Thyroid gland (tissue), 4 donors: ENCODE measurements at places on chromosomes 7 and 10. TPM values are rescaled to one million over a fixed set of nuclear protein-coding genes. Genes with fewer than 3 reads are reported as not detected.

PAPOLB gene
- total RNA-seq, result 0.22 TPM

CLDN15 gene
- 5.6 TPM for total RNA-seq

DNA sequence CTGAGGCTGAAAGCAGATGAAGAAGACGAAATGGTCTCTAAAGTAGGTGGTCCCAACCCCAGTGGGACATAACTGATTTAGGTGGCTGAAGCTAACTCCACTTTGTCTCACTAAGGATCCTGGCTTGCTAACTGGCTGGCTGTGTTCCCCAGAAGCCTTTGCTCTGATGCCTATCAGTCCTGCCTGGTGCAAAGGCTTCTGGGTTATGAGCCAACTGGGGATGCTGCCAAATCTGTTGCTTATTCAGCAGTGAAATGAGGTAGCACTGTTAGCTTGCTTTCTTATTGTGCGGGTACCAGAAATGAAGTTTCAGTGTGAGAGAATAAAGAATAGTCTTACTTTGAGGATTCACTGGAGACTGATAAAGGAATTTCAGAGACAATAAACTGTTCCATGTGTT is 18.1 kb downstream of the PRKG1 start:
- H3K36me3 ChIP-seq, result no peaks in the 10 kb centered on the region
- H3K27me3 ChIP-seq, result no peaks in the 10 kb centered on the region
- H3K4me1 ChIP-seq, result peaks cover 30% of the 10 kb centered on the region
- H3K4me3 ChIP-seq, result no peak overlapping the region
- H3K27ac ChIP-seq, result peak overlapping the region; percentile 38
- peak; percentile 91 for DNase-seq

- DNase-seq, result no peak
- no peak overlapping the region for H3K27ac ChIP-seq
- no peaks in the 10 kb centered on the region for H3K4me1 ChIP-seq
- H3K4me3 ChIP-seq, result no peak overlapping the region
Measured at GRCh38 chr10:34193931-34194626, 621.0 kb downstream of the PARD3 start.

DNA sequence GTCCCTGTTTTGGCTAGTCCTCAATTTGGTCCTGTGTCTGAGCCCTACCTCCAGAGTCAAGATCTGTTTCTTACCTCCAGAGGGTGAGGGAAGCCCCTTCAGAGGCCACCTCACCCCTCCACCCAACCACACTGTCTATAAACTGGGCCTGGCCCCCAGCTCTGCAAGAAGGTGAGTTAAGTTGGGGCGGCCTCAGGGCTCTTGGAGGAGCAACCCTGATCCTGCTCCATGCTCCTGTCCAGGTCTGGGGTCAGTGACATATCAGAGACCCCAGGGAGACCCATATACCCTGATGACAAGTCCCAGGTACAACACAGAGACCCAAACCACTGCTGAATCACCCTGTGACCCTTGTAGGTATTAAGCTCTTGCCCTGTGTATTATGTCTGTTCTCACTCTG is 69.5 kb downstream of the MYL10 start:
- H3K36me3 ChIP-seq, result no peaks in the 10 kb centered on the region
- no peak overlapping the region for H3K27ac ChIP-seq
- DNase-seq, result no peak
- no peak overlapping the region for H3K4me3 ChIP-seq
- H3K4me1 ChIP-seq, result no peaks in the 10 kb centered on the region
- H3K27me3 ChIP-seq, result no peaks in the 10 kb centered on the region
